ENCODE measurements at places on chromosomes 13 and 19.

GRCh38 chr13:50843257-50844083, at the start of gene DLEU7:
TSS of gene DLEU7 (minus strand) at chr13:50843692. CDS start at chr13:50843646, 46 bp downstream.
- no peak for DNase-seq

GRCh38 chr19:56348289-56348877, 33.7 kb upstream of the ZSCAN5A start:
- no peak for DNase-seq

- DNase-seq = no peak
Measured at GRCh38 chr19:30590596-30591229, 218.5 kb downstream of the ZNF536 start.

DNA sequence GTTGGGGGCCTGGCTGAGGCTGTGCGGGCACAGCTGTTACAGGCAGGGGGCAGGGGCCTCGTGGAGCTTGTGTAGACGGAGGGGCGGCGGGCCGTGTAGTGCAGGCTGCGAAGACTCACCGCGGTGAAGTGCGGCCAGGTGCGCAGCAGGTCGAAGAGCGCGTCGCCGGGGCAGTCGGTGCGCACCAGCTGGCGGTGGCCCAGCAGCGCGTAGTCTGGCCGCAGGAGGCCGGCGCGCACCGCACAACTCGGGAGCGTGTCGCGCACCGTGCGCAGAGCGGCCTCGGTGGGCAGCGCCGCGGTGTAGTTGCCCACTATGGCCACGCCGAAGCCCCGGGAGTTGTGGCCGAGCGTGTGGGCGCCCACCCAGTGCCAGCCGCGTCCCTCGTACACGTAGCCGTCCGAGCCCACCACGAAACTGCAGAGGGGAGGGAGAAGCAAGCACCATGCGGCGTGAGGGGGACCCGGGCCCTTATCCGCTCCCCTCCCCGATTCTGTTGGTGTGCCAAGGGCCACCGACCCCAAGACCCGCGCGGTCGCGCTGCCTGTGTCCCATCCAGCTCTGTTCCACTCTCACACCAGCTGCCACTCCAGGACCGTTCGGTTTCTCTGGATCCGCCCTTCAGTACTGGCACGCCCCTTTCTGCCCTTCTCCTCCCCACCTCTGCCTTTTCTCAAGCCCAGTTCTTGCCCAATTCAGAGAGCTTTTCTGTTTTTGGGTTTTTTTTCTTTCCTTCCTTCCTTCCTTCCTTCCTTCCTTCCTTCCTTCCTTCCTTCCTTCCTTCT, 5.4 kb upstream of the RASAL3 start:
- no peak for DNase-seq

DNA sequence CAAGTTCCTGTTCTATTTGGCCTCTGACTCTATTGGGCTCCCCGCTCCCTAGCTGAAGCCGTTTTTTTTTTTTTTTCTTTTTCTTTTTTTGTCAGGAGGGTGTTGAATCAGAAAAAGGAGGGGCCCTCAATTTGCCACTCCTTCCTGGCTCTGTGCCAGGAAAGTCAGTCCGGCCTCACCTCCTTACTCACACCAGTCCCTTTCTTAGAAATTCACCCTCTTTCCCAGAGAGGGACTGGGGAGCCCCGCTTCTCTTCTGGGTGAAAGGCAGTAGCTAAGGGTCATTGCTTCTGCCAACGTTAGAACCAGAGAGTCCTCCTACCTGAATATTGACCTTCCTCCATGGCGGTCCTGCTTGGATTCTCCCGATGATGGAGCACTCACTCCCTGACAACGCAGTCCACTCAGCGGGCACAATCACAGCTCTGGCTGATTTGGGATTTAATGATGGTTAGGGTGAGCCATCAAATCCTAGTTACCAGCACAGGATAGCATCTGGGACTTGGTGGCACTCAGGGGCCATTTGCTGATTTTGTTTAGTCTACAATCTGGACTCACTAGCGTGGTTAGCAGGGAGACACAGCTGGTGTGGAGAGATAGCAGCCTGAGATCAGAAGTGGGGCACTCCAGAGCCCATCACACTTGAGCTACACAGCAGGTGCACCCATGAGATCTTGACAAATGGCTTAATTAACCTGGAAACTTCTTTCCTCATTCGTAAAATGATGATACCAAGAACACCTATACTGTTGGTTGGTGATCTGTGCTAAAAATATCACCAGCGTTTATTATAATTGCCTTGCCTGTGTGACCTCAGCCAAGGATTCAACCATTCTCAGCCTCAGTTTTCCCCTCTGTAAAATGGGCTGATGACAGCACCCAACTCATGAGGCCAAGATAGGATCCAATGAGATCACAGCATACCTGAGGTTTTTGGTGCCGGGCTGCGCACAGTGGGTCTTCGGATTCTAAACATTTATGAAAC, 2.2 kb downstream of the FCER2 start:
- DNase-seq = no peak

DNA sequence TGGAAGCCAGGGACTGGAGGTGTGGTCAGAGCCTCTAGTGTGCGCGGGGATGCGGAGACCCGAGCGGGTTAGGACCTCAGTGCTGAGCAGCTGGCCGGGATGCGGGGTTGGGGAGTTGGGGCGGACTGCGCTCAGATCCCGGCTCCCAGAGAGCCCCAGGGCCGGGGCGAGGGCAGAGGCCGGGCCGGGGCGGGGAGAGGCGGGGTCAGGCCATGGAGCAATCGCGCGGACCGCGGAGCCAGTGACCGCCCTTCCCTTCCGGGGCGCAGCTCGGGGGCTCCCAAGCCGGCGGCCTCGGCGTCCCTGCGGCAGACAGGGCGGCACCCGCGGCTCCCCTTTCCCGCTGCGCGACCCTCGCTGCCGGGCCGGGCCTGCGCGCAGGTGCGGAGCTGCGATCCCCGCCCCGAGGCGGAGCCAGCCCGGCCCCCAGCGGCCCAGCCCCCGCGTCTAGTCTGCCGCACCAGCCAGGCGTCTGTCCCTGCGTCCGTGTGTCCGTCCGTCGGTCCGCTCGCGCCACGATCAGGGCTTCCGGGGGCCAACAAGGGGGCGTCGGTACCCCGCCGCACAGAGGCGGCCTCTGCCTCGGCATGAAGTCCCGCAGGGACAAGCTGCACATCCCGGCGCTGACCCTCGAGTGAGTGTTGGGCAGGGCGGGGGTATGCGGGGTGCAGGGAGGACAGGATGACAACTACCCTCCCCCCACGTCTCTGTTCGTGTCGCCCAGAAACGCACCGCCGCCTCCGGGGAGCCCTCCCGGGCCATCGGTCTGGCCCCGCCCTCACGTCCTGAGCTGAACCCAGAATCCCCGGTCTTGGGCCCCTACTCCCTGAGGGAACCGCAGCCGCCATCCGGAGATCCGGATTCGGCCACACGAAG, 12.4 kb downstream of the MAST3 start:
- DNase-seq = no peak

DNA sequence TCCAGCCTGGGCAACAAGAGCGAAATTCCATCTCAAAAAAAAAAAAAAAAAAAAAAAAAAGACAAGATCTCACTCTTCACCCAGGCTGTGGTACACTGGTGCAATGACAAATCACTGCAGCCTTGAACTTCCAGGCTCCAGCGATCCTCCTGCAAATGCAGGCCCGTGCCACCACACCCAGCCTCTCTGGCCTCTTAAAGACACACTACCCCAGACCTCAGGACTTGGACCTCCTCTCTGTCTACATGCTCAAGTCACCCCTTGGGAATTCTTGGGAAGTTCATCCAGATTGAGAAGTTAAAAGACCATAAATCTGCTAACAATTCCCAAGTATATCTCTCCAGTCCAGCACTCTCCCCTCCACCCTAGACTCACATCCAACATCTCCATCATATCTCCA, 10.6 kb upstream of the HIPK4 start:
- no peak for DNase-seq

DNA sequence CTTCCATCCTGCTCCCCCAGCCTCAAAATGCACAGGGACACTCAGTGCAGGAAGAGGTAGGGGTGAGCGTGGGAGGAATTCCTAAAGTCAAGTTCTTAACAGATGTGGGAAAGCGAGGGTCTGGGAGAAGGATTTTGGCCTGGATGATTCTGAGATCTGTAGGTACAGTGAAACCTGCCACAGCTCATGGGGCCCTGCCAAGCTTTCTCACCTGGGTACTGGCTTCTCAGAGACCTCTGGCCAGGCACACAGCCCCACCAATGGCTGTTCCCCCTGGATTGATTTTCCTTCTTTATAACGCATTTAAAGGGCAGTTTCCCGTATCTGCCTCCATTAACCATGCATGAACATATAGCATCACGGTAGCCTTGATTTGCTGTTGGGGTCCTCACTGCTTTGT, 47.0 kb upstream of the GSX1 start:
- no peak for DNase-seq

DNA sequence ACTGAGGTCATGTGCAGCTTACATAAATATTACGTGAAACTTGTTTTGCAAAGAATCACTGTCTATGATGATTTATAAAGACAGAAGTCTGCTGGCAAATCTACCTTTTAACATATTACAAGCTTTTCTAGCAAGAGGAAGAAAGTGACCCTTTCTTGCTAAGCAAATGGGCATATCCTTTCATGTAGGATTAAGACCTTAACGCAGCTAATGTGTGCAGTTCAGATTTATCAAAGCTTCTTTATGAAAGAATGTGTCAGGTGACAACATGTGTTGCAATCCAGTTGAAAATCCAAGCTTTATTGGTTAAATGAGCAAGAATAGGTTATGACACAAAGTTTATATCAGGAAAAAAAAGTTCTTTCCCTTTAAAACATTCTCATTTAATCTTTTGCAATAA, 115.6 kb upstream of the NBEA start:
- no peak for DNase-seq

- DNase-seq = no peak
Measured at GRCh38 chr13:59846845-59847620, 316.7 kb downstream of the DIAPH3 start.

- no peak for DNase-seq
Measured at GRCh38 chr13:103335241-103335640, 269.0 kb upstream of the SLC10A2 start.

DNA sequence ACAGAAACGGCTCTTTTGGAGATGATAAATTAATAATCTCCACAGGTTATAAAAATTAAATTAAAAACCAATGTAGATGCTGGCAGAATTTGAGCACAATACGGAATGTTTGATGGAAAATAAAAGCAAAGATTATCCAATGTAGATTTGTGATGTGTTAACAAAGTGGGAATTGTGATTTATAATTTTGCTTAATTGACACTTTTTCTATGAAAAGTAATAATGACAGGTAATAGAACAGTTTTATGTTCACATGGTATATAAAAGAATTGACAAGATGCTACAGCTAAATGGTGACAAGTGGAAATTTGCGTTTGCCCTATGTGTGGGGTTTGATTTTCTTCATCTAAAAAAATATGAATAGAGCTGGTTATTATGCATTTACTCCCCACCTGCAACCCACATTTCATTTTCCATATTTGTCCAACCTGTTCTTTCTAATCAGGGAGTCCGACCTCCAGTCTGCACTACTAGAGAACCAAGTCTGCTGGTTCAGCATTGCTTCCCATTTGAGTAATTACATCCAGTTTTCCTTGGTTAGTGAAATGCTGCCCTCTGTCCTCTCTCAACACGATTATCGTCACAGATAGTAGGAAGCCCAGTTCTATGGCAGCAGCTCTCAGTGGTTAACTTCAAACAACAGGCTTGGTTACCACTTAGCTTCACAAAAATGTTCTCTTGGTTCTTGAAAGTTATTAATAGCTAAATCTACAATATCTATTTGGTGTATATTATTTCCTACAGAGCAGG, 61.4 kb upstream of the SLITRK1 start:
- no peak for DNase-seq

DNA sequence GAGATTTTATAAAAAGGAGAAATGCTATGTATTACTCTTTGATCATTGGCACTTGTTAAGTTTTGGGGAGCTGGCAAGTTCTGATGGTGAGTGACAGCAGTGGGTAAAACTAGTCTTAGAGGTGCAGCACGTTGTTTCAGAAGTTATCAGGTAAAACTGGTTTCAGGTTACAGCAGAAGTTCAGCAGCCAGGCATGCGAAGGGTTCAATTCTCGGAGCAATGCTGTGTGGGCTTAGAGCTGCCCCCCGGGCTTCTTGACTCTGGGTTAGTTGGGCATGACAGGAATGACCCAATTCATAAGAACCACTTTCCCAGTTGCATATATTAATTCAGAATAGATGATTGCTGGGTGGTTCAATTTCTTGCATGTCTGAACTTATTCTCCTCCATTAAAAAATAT, 34.8 kb downstream of the ING1 start:
- no peak for DNase-seq

- no peak for DNase-seq
Measured at GRCh38 chr19:44512326-44513298, 12.3 kb upstream of the ZNF180 start.

GRCh38 chr19:33390908-33391630, 17.6 kb downstream of the CEBPG start:
- no peak for DNase-seq

DNA sequence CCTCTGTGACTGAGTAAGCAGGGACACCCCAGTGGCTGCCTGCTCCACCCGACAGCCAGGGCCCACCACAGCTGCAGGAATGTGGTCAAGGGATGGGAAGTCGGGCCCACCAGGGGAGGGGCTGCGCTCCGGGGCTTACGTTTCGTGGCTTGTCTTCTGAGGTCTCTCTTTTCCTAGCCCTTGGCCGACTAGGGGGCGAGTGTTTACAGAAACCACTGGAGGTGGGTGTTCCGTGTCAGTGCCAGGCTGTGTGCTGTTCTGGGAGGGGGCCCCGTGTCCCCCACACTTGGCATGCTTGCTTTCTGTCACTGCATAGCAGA, 4.5 kb downstream of the ADAT3 start:
- no peak for DNase-seq

- DNase-seq = no peak
Measured at GRCh38 chr13:21568854-21569253, 35.1 kb downstream of the MICU2 start.

DNA sequence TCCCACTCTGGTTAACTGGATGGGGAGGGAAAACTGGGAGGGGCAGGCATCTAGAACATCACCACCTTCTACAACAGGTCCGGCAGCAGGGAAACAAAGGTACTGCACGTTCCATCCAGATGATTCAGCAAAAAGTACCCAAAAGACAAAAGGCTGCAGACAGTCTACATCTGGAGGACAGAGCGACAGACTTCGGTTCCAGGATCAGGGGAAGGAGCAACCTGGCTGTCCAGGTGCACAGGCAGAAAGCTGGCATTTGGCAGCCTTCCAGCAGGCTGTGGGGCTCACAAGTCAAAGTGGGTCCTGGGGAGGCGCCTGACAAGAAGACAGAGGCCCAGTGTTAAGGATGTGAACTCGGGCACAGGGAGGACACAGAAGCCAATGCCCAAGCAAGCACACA, 202.9 kb downstream of the SUCLA2 start:
- DNase-seq = no peak

DNA sequence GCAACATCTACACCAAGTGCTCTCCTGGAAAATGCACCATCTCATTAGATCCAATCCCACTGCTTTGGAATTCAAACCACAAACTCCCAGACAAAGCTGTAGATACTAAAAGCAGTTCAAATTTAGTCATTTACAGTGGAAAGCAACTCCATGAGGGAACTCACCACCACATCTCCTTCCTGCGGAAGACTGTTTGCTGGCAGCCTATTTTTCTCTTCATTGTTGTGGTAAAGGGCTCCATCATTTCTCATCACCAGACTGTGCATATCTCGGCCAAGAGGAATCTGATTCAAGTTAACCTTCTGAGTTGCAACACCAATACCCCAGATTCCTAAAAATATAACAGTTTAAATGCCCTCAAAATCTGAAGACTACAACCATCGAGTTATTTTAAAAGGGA, 8.4 kb downstream of the SPRYD7 start:
- DNase-seq = no peak

All from activated T-helper 1 cell treated with anti-CD3 and anti-CD28 coated beads, Interleukin-2, amount 50 U/mL, for 16 hours (primary cell).